ENCODE measurements at places on chromosomes 12 and 14.

DNA sequence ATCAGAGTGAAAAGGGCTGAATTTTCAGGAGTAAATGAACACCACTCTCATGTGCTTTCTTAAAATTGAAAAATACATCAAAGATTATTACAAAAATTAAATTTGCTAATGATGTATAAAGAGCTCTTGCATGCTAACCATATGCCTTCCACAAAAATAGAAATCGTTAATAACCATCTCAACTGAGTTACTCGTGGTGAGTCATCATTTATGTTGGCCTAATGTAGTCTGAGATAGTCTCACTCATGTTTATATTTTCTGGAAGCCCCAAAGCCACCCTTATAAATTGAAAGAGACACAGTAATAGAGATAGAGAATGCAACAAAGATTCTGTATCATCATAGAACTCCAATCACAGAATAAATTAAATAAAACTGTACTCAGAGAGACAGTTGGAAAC, 131.2 kb downstream of the KCNH5 start:
- no peak for DNase-seq

GRCh38 chr12:20950248-20950647, 139.7 kb downstream of the SLCO1B3 start:
- no peak for DNase-seq

DNA sequence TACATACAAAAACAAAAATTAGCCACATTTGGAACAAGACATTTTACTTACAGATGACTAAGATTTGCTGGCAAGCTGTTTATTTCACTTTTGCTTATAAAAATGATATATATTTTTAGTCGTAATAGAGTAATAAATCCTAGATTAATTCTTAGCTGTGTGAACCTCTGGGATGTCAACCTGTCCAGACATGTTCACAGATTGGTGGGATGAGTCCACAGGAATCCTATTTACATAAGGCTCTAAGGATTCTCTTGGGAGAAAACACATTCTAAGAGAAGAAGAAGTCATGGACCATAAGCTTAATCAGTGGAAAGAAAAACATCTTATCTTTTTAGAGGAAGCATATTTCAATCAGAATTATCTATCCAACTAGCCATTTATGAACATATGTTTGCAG, 797.4 kb downstream of the C12orf50 start:
- DNase-seq = no peak

GRCh38 chr14:104450811-104451401, 128.7 kb upstream of the C14orf180 start:
- DNase-seq = no peak

GRCh38 chr12:91555436-91556415, 373.1 kb upstream of the DCN start:
- DNase-seq = no peak

GRCh38 chr14:68412505-68413465, 380.1 kb downstream of the ZFP36L1 start:
- DNase-seq = no peak

DNA sequence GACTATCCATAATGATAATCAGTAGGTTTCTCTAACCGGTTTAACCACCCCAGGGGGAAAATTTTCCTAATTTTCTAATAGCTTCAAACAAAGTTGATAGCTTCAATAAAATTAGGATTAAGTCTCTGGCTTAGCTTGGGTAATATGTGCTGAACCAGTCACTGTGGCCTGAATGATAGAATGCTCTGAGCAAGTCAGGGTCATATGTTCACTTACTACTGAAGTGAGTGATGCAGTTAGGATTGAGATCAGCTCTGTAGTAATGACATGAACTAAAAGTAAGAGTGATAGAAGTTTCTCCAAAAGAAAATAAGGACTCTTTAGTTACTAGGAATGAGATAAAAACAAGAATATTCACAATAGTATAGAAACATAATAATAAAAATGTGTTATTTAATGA, 32.6 kb downstream of the ETNK1 start:
- DNase-seq = no peak

DNA sequence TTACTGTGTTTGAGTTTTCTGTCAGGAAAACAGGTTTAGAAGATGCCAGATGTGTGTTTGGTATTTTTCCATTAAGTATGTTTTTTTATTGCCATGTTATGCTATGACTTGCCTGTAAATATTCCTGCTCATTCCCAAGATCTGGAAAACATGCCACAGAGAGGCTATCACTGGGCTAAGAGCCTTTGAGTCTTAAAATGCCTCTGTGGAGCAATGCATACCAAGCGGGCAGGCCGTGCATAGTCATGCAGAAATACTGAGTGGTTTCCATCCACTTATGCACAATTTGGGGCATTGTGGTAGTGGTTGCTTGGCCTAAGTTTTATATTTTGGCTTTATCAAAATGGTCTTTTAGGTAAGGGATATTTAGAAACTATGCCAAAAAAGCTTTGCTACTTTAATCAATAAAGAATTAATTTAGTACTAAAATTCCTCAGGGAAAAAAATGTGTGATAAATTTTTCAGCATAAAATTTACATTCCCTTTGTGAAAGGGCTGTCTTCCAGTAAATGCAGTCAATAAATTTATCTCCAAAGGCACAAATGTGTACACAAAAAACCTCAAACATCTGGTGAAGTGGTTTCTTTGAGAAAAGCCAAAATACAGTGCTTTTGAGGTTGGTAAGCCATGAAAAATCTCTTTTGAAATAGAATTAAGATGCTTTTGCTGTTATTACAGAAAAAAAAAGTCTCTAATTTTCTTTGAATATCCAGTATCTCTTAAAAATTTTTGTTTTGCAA, 341.3 kb upstream of the FBXO33 start:
- no peak for DNase-seq

DNA sequence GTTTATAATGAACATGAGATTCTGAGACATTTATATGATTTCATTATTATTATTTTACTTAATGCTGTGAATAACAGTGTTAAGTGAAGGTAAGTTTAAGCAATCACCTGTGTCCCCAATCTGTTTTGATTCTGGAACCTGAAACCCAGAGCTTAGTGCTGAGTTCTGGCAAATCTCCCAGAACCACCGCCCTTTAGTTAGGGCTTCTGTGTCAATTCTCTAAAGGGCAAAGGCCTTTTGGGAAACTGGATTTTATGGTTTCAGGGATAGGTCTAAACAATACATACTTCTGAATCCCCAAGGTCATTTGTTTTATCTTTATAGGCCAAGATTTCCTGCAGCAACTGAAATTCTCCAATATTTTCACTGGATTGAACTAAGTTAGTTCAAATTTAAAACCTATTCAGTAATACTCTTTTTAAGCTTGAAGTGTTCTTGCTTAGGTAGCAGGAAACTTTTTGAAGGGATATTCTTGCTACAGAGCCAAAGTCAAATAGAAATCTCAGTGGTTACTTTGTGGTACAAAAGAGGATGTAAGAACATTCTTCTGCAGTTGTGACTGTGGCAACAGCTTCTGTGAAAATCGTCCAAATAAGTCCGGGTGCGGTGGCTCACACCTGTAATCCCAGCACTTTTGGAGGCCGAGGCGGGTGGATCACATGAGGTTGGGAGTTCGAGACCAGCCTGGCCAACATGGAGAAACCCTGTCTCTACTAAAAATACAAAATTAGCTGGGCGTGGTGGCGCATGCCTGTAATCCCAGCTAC, 10.0 kb upstream of the PKP2 start:
- no peak for DNase-seq

- DNase-seq = no peak
Observed at GRCh38 chr12:2378835-2379330, 326.1 kb downstream of the CACNA1C start.

DNA sequence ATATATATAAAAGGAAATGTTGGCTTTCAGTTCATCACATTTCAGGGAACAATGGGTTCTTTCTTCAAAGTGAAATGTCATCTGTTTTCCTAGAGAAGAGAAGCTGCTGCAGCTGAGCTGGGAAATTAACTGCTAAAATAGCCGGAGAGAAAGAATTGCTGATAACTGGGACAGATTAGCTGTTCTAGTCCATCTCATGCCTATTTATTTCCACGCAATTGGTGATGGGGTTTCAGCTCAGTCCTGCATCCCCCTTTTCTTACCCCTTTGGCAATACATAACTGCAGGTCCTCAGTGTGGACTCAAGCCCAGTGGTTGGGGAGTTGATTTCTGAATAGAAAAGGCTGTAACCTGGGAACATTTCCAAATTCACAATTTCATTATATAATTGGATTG, 436.9 kb upstream of the TMEM132C start:
- DNase-seq = peak; percentile 37

GRCh38 chr12:115478505-115478904, 794.5 kb upstream of the TBX3 start:
- DNase-seq = no peak

GRCh38 chr12:85385406-85385805, 105.4 kb downstream of the ALX1 start:
- DNase-seq = no peak

GRCh38 chr12:41515953-41516352, 327.8 kb downstream of the PDZRN4 start:
- DNase-seq = no peak

- no peak for DNase-seq
Observed at GRCh38 chr12:15368812-15369211, 46.5 kb downstream of the PTPRO start.

- no peak for DNase-seq
Observed at GRCh38 chr14:34372786-34373185, 89.3 kb downstream of the SPTSSA start.

- no peak for DNase-seq
Observed at GRCh38 chr14:106210650-106211049, 684.3 kb downstream of the TMEM121 start.

DNA sequence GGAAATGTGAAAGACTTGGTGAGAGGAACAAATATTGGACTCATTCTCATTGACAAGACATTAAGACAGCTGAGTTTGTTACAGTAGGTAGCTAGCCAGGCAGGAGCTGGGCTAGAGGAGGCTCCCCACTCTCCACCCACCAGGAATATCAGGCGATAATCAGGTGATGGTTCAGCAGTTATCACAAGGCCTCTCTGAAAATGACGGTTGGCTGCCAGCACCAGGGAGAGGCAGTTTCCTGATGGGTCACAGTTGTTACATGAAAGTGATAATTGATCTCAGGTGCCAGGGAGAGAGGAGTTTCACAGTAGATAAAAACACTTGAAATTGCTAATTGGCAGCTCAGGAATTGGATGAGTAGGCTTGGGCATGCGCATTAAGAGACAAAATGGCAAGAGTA, 116.5 kb downstream of the TMTC2 start:
- no peak for DNase-seq

GRCh38 chr12:124030510-124030909, 57.5 kb downstream of the ZNF664 start:
- no peak for DNase-seq

DNA sequence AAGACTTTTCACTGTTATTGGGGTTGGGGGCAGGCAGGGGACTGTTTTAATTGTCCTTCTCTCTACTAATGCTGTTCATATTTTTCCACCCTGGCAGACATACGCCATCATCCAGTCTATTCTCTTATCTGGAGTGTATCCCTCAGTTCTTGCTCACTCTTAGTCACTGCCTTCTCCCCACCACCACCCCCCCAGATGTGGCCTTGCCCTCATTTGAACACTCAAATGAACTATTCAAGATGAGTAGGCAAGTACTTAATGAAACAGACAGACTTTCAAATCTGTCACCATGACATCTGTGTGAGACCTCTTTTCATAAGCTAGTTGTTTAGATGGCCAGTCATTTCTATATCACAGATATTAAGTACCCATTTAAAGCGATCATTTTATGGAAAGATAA, 10.1 kb downstream of the NUDT4 start:
- DNase-seq = no peak

GRCh38 chr14:53391631-53392285, 238.6 kb upstream of the DDHD1 start:
- no peak for DNase-seq

DNA sequence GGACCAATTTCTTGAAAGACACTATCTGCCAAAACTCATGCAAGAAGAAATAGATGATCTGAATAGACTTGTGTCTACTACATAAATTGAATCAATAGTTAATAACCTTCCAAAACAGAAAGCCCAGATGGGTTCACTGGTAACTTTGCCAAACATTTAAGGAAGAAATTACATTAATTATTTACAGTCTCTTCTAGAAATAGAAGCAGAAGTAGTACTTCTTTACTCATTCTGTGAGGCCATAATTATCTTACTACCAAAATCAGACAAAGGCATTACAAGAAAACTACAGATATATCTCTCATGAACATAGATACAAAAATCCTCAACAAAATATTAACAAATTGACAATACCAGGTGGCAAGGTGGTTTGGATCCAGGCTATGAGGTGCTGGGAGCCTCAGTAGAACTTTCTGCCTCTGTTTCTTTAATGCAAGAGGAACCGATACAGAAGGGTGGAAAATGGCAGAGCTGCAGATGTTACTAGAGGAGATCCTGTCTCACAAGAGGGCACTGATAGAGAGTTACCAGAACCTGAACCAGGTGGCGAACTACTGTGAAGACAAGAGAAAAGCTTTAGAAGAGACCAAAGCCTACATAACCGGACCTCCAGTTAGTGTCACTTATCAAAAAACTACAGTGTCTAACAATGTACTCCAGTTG, 33.7 kb upstream of the KTN1 start:
- DNase-seq = no peak

DNA sequence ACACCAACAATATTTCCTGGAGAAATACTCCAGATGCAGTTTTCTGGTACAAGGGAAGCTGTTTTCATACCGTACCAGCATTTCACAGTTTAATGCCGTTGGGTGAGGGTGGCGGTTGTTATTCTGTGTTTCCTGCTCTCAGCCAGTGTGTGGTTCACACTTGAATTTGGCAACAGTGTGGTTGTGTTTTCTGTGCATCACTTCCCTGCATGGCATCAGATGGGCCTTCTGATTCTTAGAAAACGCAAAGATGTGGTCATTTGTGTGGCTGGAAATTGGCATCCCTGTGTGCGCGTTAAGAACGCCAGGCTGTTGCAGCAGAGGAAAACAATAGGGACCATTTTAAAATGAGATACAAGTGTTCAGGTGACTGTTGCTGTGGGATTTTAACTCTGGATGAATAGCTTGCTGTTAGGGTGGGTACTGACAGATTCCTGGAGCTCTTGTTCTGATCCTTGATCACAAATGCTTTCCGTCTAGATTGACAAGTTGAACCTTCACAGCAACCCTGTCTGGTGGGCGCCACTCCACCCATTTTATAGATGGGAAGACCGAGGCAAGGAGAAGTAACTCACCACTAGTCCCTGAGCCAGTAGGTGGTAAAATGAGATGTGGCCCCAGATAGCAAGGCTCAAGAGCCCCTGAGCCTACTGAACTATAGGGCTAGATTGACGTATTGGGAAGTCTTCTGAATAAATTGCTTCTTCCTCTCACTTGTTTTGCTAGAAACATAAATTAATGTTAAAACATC, 231.2 kb downstream of the CHST11 start:
- DNase-seq = no peak

All from Ammon's horn (tissue), 1 donor.